ENCODE measurements at places on chromosomes 11 and 22. TPM values are rescaled to one million over a fixed set of nuclear protein-coding genes. Genes with fewer than 3 reads are reported as not detected.

NTM gene
- 1.0 TPM for total RNA-seq

BSCL2 gene
- 18.4 TPM for total RNA-seq

CEND1 gene
- not detected for total RNA-seq

MCAM gene
- 59.2 TPM for total RNA-seq

CALCA gene
- total RNA-seq = not detected

TRIM68 gene
- 10.6 TPM for total RNA-seq

CHRM1 gene
- total RNA-seq = not detected

MTFP1 gene
- 19.7 TPM for total RNA-seq

PHETA2 gene
- total RNA-seq = 3.4 TPM

RCN1 gene
- total RNA-seq = 24.6 TPM

BBOX1 gene
- total RNA-seq = not detected

OR1S1 gene
- not detected for total RNA-seq

TBX10 gene
- total RNA-seq = 0.14 TPM

BCL2L13 gene
- 111 TPM for total RNA-seq

MFNG gene
- total RNA-seq = 11.8 TPM

PLA2G3 gene
- not detected for total RNA-seq

MUC6 gene
- not detected for total RNA-seq

HEPHL1 gene
- total RNA-seq = not detected

LRRC56 gene
- 0.25 TPM for total RNA-seq

MMP8 gene
- not detected for total RNA-seq

PNPLA3 gene
- total RNA-seq = not detected

SLC22A12 gene
- not detected for total RNA-seq

KCNJ11 gene
- total RNA-seq = 17.5 TPM

OR1S2 gene
- total RNA-seq = not detected

ART1 gene
- total RNA-seq = 0.58 TPM

PLAAT2 gene
- total RNA-seq = not detected

LMNTD2 gene
- 0.52 TPM for total RNA-seq

CD44 gene
- total RNA-seq = 14.0 TPM

TRIM48 gene
- not detected for total RNA-seq

CARD10 gene
- total RNA-seq = 9.0 TPM

ANKK1 gene
- not detected for total RNA-seq

UBXN1 gene
- total RNA-seq = 82.3 TPM

NPTXR gene
- total RNA-seq = 23.3 TPM

ABTB2 gene
- total RNA-seq = 24.7 TPM

OVCH2 gene
- total RNA-seq = not detected

KDM4E gene
- total RNA-seq = not detected
